Stimulated activated CD4-positive, alpha-beta T cell treated with anti-CD3 and anti-CD28 coated beads, Interleukin-1b, Interleukin-23, amount 100 ng/mL, for 24 hours (primary cell): ENCODE measurements at places on chromosomes 5 and 9.

GRCh38 chr5:34609951-34610441 lies 46.1 kb upstream of the RAI14 start:
- no peak for DNase-seq

DNA sequence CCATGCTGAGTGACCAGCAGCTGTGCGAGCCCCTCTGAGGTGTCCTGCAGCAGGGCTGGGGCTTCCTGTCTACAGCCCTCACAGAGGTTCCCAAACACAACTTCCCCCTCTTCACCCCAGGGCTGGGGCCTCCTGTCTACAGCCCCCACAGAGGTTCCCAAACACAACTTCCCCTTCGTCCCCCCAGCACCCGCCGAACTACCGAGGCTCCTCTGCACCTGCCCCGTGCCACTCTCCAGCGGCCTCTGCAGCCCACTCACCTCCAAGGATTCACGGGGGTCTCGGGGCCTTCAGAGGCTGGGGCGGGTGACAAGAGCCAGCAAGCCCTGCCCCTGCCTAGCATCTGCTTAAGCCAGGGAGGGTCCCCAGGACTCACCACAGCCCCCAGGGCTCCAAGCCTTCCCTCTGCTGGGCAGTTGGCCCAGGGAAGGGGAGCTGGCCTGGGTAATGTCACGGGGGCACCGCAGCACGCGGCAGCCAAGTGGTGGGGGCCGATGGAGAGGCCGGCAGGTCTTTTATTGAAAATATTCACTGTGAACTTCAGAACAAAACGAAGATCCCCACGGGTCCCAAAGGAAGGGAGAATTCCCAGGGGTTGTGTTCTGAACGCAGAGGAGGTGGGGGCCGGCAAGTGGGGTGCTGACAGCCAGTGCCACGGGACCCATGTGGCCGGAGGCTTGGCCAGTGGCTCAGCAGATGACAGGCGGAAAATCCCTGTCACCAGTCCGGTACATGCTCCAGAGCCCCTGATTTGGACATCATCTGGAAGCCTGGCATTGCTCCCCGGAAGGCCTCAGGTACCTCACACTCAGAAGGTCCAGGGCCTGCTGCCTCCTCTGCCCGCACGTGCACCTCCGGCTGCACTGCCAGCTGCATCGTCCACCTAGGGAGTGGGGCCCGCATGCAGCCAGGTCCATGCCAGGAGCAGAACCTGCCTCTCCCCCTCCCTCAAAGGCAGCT lies 125.3 kb downstream of the ADAMTS2 start:
- DNase-seq: no peak

- no peak for DNase-seq
Observed at GRCh38 chr9:79671558-79671957, 99.8 kb downstream of the TLE4 start.

DNA sequence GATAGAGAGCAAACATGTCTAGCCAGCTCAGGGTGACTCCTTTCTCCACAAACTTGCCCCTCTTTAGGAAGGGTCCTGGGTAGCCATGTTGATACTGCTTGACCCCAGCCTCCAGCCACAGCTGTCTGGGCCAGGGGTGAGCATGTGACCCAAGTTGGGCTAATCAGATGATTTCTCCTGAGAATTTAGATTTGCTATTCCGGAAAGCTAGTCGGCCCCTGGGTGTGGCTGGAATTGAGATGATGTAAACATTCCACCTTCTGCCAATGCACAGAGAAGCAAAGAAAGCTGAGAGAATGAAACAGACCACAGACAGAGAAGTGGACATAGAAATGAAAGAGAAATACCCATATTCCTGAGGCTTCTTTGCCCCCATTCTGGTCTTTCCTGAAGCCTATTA lies 17.8 kb upstream of the B4GALT1 start:
- no peak for DNase-seq

GRCh38 chr5:67476531-67476930 lies 279.9 kb upstream of the CD180 start:
- DNase-seq: no peak

DNA sequence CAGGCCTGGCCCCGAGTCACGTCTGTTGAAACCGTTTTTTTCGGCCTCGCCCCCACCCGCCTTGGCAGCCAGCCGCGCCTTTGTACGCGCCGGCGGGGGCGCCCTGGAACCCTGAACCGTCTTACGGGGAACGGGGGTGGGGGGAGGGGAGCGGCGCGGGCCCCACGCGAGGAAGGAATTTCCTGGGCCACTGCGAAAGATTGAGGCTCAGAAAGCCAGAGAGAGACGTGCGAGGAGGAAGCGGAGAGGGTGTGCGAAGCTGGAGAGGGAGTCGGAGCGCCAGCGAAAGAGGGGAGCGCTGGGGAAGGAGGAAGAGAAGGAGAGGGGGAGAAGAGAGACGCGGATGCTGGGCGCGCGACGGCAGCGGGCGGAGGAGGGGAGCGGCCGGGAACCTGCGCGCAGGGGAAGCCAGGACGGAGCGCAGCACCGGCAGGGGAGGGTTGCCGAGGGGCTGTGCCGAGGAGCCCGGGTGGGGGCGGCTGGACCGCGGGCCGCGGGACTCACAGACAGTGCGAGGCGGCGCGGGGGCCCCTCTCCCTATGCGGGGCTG lies 4.6 kb upstream of the PRDM12 start:
- DNase-seq: no peak

- DNase-seq: no peak
Observed at GRCh38 chr5:55570570-55570969, 35.8 kb upstream of the PLPP1 start.

GRCh38 chr5:103102234-103102633 lies 17.7 kb downstream of the GIN1 start:
- no peak for DNase-seq

- no peak for DNase-seq
Observed at GRCh38 chr5:168282120-168282519, 9.3 kb upstream of the WWC1 start.
